Glutamatergic neuron (in vitro differentiated cells): ENCODE measurements at places on chromosomes 16 and 17. TPM values are rescaled to one million over a fixed set of nuclear protein-coding genes. Genes with fewer than 3 reads are reported as not detected.

GCGR gene
- total RNA-seq = 6.7 TPM

TRIM47 gene
- 2.1 TPM for total RNA-seq

HES7 gene
- 2.2 TPM for total RNA-seq

ATP6V0C gene
- total RNA-seq = 274 TPM

CDH5 gene
- total RNA-seq = 9.6 TPM

TLCD2 gene
- total RNA-seq = 0.96 TPM

MT1M gene
- not detected for total RNA-seq

RAB37 gene
- total RNA-seq = 2.1 TPM

MT1F gene
- total RNA-seq = 3.4 TPM

TBC1D3G gene
- not detected for total RNA-seq

CA7 gene
- 0.64 TPM for total RNA-seq

ORC6 gene
- total RNA-seq = 30.1 TPM

TMEM204 gene
- 0.22 TPM for total RNA-seq

EMP2 gene
- 27.8 TPM for total RNA-seq

CD300H gene
- not detected for total RNA-seq

KRTAP4-4 gene
- total RNA-seq = not detected

RASL10B gene
- total RNA-seq = 3.3 TPM
